Kidney capillary endothelial cell (primary cell): ENCODE measurements at places on chromosomes 7 and 10.

GRCh38 chr7:121515630-121516401 lies 119.7 kb upstream of the FAM3C start:
- DNase-seq = no peak

DNA sequence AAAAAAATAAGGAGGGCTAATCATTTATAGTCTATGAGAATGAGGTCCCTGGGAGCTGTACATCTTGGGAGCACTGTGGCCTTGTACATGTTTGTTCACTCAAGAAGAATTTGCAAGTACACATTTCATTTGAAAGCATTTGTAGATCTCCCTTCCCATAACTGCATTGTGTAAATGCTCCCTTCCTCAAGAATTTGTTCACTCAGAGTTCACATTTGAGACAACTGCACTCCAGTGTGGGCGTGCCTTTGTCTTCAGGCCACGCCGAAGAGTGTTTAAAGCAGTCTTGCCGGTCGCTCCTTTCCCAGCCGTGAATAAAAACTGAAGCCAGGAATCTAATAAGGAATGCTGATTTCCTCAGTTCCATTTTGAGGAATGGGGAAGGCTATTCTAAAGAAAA lies 291.1 kb upstream of the LYZL1 start:
- no peak for DNase-seq

DNA sequence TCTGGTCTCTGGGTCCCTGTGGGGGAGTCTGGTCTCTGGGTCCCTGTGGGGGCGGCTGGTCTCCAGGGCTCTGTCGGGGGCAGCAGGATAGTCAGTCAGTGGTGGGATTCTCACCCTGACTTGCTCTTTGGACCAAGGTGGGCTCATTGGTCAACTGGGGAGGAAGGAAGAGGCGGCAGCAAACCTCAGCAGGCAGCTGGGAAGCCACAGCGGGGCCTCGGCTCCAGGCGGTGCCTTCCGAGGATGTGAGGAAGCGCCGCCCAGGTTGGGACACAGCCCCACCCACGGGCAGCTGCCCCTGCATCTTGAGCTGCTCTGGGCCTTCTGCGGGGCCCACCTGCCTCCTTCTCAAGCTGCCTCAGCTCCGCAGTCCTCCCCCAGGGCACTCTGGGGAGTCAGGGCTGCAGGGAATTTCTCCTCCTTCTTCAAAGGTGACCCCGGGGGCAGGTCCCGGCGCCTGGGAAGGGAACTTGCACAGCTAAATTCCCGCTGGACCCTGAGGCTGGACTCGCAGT lies 20.4 kb upstream of the KNDC1 start:
- no peak for DNase-seq

- DNase-seq = no peak
These were observed 362.8 kb upstream of the MBL2 start for GRCh38 chr10:53135213-53135896.

- no peak for DNase-seq
These were observed 90.7 kb downstream of the PARP12 start for GRCh38 chr7:139972029-139972428.

- DNase-seq = no peak
These were observed 27.1 kb upstream of the PTPRN2 start for GRCh38 chr7:158614700-158615099.

DNA sequence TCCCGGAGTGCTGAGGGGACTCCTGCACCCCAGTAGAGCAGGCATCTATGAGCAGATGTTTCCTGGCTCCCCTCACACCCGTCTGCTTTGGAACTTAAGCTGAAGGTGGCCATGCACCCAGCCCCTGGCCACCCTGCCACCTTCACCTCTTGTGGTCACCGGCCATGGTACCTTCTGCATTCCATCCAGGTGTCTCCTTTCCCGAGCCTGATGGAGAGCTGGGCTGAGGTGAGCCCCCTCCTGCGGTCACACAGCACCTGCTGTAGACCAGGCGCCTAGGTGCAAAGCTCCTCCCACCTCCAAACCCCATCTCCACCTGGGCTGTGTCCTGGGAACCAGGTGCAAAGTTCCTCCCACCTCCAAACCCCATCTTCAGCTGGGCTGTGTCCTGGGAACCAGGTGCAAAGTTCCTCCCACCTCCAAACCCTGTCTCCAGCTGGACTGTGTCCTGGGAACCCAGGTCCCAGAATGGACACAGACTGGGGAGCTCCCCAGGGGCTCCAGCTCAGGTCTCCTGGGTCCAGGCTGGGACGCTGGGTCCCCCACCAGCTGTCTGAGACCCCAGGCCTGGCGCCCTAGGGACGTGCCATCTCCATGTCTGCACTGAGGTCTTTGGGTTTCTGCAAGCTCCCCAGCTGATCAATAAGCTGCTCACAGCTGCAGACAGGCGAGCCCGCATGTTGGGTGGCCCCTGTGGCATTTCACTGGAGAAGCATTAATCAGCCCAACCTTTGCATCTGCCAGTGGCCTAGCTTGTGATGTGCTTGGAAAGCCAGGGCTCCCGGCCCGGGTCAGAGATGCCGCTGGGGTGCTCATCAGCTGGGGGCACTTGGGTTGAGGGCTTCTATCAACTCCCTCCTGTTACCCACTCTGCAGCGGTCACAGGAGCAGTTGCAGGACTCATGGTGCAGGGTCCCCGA lies 61.2 kb upstream of the INPP5A start:
- DNase-seq = no peak

DNA sequence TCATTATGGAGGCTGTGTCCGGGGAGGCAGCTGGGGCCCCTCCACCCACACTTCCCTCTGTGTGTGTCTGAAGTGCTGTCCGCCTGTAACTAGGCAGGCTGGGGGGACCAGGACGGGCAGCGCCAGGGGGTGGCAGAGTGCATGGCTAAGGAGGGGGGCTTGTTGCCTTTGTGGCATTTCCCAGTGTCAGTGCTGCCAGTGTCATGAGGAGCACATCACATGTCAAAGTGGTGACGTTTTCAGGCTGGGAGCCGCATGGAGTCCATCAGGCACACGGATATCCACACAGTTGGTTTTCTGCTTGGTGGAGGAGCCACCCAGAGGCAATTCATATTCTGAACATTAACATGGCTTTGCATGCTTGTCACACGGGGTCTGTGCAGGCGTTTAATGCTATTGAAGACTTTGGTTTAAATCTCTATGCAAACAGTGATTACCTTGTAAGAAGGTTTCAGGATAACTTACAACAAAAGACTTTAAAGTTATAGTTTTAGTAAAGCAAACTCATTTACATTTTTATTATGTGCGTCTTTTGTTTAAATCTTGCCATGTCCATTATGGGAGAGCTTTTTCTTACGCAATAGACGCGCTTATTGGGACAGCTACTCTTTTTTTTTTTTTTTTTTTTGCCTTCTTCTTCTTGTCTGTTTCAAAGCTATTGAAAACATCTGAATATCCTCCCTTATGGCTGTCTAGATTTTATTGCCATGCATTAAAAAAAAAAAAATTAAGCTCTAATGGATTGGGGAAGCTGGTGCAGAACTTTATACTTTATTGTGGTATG lies 52.9 kb downstream of the C10orf67 start:
- no peak for DNase-seq

- DNase-seq = no peak
These were observed 114.7 kb downstream of the MAD1L1 start for GRCh38 chr7:2118056-2118455.

DNA sequence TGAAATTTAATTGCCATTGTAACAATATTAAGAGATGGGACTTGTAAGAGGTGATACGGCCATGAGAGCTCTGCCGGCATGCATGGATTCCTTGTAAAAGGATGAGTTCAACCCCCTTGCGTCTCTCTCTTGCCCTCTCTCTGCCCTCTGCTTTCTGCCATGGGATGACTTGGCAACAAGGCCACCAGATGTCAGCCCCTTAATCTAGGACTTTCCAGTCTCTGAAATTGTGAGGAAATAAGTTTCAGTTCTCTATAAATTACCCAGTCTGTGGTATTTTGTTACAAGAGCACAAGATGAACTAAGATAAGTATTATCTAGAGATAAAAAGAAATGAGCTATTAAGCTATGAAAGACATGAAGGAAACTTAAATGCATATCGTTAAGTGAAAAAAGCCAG lies 145.7 kb upstream of the AHR start:
- DNase-seq = no peak
